ENCODE measurements at places on chromosomes 7 and 10.
A peak's percentile ranks its signal among the peaks of the same experiment; 100 is the strongest.

DNA sequence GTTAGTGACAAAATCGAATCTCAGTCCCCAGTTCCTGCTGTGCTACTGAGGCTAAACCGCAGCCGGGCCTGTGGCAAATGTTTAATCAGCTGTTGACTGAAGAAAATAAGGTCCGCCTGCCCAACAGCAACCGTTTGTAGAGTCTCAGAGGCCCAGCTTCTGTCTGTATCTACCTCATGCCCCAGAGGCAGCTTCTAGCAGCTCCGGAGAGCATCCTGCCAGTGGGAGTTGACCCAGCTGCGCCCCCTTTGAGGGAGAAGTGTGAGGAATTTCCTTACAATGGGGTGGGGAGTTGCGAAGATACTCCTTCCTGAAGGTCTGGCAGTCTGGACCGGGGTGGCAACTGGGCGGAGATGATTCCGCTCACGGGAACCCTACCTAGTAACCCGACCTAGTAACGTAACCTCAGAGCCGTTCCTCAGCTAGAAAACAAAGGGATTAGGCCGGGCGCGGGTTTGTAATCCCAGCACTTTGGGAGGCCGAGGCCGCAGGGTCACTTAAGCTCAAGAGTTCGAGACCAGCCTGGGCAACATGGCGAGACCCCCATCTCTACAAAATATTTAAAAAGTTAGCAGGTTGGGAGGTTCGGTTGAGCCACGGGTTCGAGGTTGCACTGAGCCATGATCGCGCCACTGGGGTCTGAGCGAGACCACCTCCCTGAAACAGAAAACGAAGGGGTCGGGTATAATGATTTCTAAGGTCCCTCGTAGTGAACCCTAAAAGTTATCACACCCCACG is 846 bp upstream of the ZNF775 start:
- peak; percentile 76 for DNase-seq

GRCh38 chr10:68362590-68362989 is 29.9 kb upstream of the PBLD start:
- no peak for DNase-seq

GRCh38 chr10:48614481-48615390 is 9.9 kb upstream of the ARHGAP22 start:
- no peak for DNase-seq

DNA sequence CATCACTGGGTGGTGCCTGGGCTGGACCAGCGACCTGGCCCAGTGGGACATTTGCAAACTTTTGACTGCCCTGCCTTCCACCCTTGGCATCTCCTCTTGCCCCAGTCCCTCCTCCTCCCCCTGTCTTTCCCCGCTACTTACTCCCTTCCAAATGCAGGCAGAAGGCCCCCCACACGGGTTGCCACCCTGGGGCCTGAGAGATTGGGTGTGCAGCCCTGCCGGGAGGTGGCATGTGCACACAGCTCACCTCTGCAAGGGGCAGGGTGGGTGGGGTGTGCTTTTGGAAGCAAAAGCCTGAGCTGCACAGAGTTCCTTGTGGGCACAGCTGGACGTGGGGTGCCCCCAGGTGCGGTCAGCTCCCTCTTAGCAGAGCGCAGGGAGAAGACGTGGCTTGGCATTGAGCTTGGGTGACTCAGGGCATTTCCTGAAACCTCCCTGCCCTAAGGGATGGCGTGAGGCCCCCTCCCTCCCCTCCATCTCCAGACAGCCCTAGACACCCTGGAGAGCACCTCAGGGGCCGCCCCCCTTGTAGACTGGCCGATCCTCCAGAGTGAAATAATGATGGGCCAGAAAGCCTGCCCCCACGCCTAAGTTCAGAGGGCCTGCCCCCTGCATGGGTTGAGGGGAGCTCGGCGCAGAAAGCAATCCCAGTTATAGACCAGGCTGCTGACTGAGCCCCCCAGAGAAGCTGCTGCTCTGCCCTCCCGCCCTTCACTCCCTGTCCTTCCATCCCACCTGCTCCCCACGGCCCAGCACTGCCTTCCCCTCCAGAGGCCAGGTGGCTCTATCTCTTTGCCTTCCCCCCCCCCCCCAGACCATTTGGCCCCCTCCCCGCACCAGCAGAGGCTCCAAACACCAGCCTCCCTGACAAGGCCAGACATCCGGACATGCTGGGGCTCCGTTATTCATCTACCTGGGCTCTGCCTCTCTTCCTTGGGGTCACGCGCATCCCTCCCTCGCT is 2.3 kb upstream of the SHH start:
- DNase-seq = no peak

All from sigmoid colon (tissue), 7 donors.